Activated CD8-positive, alpha-beta memory T cell treated with anti-CD3 and anti-CD28 coated beads for 4 hours (primary cell): ENCODE measurements at places on chromosomes 3 and 15.

- DNase-seq = no peak
These were observed 1003.9 kb upstream of the NR2F2 start for GRCh38 chr15:95326431-95327182.

- DNase-seq = no peak
These were observed 9.0 kb upstream of the RPS17 start for GRCh38 chr15:82549199-82549665.

DNA sequence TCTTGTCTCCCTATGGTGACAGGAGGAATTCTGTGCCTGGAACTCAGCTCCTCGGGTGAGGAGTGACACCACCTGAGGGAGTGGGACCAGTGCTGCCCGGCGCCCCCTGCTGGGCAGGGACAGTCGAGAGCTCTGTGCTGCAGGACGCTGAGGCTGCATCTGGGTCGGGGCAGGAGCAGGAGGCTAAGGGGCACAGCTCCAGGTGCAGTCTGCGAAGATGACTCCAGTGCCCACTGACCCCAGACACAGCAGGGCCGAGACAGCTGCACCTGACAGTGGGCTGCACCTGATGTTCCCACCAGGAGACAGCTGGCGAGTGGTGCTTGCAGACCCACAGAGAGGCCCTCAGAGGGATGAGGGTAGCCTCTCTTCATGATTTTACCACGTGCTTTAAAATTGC lies 152.9 kb downstream of the ATP10A start:
- peak; percentile 8 for DNase-seq

DNA sequence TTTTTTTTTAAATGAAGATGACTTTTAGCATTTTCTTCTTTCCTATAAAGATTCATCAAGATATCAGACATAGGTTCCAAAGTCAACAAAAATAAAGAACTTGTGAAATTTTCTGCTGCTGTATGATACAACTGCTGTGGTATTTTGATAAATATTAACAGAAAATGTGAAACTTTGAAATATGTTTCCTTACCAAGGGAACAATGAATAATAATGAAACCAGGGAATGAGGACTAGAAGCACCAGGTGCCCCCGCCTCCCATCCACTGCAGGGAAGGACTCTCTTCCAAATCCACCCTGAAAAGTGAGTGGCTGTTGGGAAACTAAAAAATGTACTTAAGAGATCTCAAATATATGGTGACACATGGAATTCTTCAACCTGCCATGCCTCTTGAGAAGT lies 198.4 kb downstream of the FHIT start:
- no peak for DNase-seq

GRCh38 chr15:82937712-82938058 lies 14.8 kb downstream of the HOMER2 start:
- no peak for DNase-seq
